Activated CD4-positive, alpha-beta memory T cell treated with anti-CD3 and anti-CD28 coated beads, Interleukin-2, amount 10 ng/mL, durations not matched to agents 7 days and 5 days (primary cell): ENCODE measurements at places on chromosomes 7 and 10. TPM values are rescaled to one million over a fixed set of nuclear protein-coding genes. Genes with fewer than 3 reads are reported as not detected.

The CPA2 gene
- total RNA-seq = not detected

GRCh38 chr10:121183236-121183635, 332.1 kb downstream of the WDR11 start:
- no peaks in the 10 kb centered on the region for H3K36me3 ChIP-seq
- no peaks in the 10 kb centered on the region for H3K4me1 ChIP-seq
- no peak overlapping the region for H3K27ac ChIP-seq

The SLC13A4 gene
- not detected for total RNA-seq

DNA sequence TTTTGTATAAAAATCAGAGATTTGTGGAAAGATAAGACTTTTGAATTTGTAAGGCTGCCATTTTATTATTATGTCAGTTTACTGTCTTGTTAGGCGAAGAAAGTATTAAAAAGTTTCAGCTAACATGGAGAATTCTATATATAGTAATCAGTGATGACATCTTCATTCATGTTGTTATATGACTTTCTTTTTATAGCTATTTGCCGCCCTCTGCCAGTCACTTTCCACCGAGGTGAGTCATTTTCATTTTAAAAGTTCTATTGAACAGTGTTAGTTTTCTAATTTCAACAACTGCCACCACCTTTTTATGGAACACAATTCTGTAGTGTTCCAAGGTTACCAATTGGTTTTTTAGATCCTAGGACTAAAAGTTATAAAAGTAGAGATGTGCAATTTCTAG, 11.8 kb downstream of the CUTC start:
- no peak overlapping the region for H3K27ac ChIP-seq
- H3K4me1 ChIP-seq = peaks cover 6% of the 10 kb centered on the region
- no peak overlapping the region for H3K4me3 ChIP-seq
- no peaks in the 10 kb centered on the region for H3K27me3 ChIP-seq

GRCh38 chr10:58898854-58899573, 277.4 kb upstream of the PHYHIPL start:
- H3K4me3 ChIP-seq = no peak overlapping the region
- DNase-seq = no peak
- H3K36me3 ChIP-seq = no peaks in the 10 kb centered on the region
- no peak overlapping the region for H3K27ac ChIP-seq

DNA sequence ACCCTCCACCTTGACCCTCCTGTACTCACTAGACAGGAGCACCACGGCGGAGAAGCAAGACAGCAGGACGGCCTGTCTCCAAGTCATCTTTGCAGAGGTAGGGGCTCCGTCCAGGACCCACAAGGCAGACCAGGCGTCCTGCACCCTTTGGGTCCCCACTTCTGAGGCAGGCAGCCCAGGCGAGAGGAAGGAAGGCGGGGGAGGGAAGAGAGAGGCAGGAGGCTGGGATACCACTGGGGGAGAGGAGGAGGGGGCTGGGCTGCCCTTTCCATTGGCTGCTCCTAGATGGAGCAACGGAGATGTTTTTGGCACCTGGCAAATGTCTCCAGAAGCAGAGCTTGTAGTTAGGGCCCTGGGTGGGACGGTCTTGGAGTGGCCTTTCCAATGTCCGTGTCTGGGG, at the start of gene UCMA:
TSS of gene UCMA (minus strand) at position 203 of the 400 bp plus-strand sequence. CDS start at position 87, 116 bp downstream.
- H3K4me3 ChIP-seq = no peak within 1 kb of the TSS
- H3K27ac ChIP-seq = no peak within 1 kb of the TSS
- no peaks in the 10 kb centered on the region for H3K27me3 ChIP-seq
- no peaks in the 10 kb centered on the region for H3K4me1 ChIP-seq
- no peak for DNase-seq
